ENCODE measurements at places on chromosomes 12 and 14.

DNA sequence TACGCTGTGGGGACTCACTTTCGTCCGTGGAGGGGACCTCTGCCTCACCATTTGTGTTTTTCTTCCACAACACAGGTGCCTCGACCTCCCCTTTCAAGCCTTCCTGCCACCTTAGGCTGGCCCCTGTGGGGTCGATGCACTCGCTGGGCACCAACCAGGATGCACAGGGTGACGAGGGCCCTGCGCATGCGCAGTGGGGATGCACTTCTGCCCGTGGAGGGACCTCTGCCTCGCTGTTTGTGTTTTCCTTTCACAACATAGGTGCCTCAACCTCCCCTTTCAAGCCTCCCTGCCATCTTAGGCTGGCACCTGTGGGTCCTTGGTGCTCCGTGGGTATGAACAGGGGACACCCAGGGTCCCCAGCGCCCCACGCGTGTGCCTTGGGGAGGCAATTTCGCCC, 356.8 kb downstream of the ALG10 start:
- no peak for DNase-seq

GRCh38 chr12:26268841-26269561, 73.6 kb downstream of the SSPN start:
- DNase-seq: no peak

- no peak for DNase-seq
Observed at GRCh38 chr14:95489214-95490137, 27.0 kb downstream of the SYNE3 start.

DNA sequence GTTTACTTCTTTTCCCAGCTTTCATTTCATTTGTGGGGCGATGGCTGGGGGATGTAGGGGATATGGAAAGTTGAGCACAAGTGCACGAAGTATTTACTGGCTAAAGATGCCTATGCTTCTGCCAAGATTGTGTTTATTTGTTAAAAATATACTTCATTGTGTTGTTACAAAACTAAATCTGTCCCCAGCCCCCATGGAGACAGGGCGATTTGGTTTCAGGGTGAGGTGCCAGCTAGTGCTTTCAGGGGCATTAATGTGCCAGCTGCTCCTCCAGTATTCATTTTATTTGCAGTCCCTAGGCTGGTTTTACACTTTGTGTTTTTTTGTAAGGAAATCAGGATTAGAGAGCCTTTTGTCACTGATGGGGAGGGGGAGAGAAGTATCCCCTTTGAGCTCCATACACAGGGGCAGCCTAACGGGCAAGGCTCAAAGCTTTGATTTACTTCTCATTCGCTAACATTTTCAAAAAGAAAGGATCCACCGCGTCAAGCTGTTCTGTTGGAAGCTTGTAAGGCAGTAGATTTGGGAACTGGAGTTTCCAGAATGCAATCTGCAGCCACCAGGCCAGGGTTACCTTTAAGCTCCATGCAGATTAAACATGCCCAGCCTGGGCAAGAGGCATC, 198.7 kb upstream of the PLEKHG7 start:
- no peak for DNase-seq

GRCh38 chr12:44034906-44035305, 199.0 kb downstream of the TMEM117 start:
- no peak for DNase-seq

DNA sequence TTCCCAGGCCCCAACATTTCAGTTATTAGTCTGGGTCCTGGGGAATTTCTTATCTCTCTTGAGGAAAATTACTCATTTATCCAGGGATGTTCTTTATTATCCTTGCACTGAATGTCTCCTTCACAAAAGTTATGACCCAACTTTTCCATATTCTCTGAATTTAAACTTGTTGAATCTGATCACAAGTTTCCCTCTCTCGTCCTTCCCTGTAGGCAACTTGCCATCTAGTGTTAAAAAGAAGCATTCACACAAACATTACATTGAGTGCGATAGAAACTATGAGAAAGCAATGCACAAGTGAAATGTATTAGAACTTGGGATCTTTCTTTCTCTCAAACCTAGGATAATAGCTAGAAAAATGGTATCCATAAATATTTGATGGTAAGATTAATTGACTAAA, 608.4 kb downstream of the FSCB start:
- no peak for DNase-seq

- no peak for DNase-seq
Observed at GRCh38 chr14:76694106-76694505, 67.2 kb upstream of the VASH1 start.

- DNase-seq: peak; percentile 72
Observed at GRCh38 chr12:122980183-122981035, at the start of gene ARL6IP4. Gene ARL6IP4, plus strand, starts transcription at chr12:122980681. Its CDS starts 459 bp downstream, at chr12:122981140.

GRCh38 chr12:30646821-30647220, 48.8 kb downstream of the IPO8 start:
- no peak for DNase-seq

GRCh38 chr12:5480218-5480937, 48.5 kb downstream of the NTF3 start:
- DNase-seq: no peak

DNA sequence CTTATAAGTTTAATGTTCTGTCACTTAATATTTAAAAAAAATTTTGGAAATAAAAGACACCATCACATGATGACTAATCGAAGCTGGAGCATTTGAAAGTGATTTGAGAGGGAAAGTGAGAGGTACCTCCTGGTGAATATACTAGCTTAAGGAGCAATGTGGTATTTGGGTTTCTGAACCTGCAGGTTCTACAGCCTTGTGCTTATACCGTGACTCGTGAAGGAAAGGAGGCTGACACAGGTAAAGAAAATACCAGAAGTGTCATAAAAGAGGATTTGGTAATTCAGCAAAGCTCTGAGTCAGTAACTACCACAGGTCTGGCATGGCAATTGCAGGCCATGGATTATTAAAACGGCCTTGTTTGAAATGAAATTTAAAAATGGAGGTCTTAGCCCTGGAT, 151.0 kb downstream of the SLC38A4 start:
- no peak for DNase-seq

DNA sequence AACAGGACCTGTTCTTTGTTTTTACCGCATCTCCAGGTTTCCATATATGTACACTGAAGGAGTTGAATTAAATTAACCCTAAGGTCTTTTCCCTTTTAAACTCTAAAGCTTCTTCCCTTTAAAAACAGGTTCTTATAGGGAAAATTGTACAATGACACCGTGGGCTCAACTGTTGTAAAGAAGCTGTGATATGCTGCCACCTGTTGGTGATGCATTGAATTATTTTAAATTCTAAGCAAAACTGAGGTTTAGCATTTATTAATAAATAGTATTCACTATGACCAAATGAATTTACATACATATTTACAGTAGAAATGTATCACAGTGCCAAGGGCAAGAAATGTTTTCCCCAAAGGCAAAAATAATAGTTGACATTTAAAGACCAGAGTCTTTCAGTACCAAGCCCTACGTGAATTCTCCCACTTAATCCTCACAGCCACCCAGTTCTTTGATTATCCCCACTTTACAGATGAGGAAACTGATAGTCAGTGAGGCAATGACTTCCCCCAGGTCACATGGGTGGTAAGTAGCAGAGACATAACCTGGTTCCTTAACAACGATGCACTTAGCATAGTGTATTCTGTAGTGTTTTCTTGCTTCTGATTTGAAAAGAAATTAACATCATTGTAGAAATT, 35.7 kb upstream of the TMEM263 start:
- peak; percentile 32 for DNase-seq

DNA sequence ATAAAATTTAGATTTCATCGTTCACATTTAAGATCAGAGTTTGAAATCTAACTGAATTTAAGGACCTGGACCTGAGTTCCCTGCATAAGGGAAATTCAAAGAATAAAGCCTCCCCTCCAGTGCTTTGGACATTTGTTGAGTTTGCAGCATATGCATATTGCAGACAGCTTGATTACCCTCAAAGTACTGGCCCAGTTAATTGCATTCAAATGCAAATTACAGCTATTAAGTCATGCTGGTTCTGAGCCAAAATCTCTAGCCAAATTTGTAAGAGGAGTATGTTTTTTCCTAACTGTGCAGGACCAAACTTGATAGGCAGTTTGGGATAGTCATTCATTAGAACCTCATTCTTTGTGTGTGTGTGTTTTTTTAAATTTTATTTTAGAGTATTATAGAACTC, 9.1 kb upstream of the KIF21A start:
- DNase-seq: no peak

- DNase-seq: no peak
Observed at GRCh38 chr12:5447320-5447719, 15.4 kb downstream of the NTF3 start.

GRCh38 chr12:90216815-90217214, 508.2 kb upstream of the ATP2B1 start:
- no peak for DNase-seq

- DNase-seq: peak; percentile 69
Observed at GRCh38 chr12:6285063-6285477, 25.4 kb upstream of the PLEKHG6 start.

DNA sequence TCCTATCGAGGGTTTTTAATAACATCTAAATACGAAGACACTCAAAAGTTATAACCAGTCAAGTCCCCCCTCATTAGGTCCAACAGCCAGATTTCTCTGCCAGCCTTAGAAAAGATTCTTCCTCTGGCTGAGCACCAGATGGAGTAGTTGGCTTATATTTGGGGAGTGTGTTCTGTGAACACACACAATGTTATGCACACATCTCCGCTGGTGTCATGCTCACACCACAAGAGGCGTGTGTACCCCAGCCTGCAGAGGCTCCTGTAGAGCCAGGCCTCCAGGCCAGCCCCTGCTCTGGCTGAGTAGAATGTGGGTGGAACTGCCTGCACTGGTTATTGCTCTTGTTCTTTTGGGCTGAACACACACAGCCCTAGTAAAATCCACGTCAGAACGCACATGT, 64.0 kb downstream of the PIWIL1 start:
- DNase-seq: no peak

DNA sequence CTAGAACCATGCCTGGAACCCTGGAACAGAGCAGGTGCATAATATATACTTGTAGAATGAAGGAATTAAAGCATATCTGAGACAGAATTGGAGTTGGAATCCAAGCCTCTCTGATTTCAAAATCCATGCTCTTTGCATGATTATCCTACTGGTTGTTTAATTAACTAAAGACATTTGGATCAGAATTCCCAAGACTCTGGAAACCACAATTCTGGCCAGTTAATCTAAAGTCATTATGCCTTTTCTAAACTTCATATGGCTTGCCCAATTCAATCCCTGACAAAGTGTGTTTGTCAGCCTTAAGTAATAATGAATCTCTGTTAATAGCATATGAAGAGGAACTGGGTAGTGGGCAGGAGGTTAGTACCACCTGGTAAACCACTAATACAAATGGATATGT, 422.6 kb downstream of the ATP23 start:
- no peak for DNase-seq

GRCh38 chr12:94982456-94982855, 21.0 kb downstream of the NDUFA12 start:
- DNase-seq: no peak

DNA sequence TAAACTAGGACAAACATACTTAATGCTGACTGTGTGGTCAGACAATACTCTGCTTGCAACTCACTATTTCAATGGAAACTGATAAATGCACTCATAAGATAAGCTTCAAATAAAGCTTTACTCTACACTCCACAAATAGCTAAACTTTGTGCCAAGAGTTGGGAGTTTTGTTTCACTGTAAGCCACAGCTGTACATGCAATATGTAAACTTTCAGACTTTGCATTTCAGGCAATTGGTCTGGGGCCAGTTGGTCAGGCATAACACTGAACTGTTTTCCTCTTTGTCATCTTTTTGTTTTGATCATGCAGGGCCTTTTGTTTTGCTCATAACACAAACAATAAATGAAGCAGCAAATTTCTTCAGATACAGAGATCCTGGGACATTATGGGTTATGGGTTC, 426.2 kb downstream of the IPO8 start:
- DNase-seq: no peak

GRCh38 chr12:15982071-15982470, 70.9 kb downstream of the DERA start:
- no peak for DNase-seq

DNA sequence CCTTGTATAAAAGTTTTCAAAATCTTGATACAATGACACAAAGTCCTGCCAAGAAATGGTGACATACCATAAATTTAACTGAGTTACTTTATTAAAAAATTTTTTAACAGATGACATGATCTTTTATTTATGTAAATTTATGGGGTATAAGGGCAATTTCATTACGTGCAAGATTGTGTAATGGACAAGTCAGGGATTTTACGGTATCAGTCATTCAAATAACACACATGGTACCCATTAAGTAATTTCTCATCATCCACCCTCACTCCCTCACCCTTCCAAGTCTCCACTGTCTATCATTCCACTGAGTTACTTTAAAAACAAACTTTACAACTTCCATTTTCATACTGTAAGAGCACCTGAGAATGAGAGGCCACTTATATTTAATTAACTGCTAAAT, 37.4 kb downstream of the SPTLC2 start:
- no peak for DNase-seq

Measured in CD4-positive, alpha-beta T cell treated with Interleukin-6 for 4 hours (primary cell).